ENCODE measurements at places on chromosomes 2 and 18. TPM values are rescaled to one million over a fixed set of nuclear protein-coding genes. Genes with fewer than 3 reads are reported as not detected.

HNRNPA3 gene
- 397 TPM for total RNA-seq

DSEL gene
- 2.7 TPM for total RNA-seq

IL18RAP gene
- not detected for total RNA-seq

ALS2 gene
- total RNA-seq = 36.1 TPM

DSG2 gene
- 18.4 TPM for total RNA-seq

DNA sequence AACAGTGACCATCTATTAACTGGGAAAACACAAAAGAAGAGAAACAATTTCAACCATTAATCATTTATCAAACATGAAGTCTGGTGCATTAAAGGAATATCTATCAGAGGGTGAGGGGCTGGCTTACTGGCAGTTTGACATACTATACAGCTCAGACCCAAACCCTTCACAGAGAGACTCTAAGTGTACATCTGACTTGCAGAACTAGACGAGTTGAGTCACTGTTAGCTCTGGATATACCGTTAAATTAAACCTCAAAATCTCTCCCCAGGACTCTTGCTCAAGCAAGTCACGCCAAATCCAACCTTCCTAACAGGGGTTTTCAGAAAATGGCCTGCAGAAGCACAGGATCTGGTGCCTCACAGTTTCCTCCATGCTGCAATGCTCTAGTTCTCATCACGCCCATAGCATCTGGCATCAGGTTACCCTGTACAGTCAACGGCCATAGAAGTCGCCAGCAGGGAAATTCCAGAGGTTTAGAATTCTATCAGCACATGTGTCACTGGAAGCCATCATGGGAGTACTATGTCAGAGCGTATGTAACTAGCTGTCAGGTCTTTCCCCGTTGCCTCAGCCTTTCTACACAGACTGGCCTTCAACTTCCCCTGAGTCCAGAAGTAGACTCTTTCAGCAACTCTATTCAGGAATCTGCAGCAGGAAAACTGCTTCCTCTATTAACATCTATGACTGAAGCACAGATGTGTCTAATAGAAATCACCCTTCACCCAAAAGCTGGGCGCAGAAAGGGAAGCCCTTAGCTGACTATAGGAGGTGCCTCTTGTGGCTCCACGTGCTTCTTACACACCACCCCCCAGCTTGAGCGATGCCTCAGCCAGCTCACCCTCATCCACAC, 9.3 kb downstream of the TGOLN2 start:
- no peak for DNase-seq

DNA sequence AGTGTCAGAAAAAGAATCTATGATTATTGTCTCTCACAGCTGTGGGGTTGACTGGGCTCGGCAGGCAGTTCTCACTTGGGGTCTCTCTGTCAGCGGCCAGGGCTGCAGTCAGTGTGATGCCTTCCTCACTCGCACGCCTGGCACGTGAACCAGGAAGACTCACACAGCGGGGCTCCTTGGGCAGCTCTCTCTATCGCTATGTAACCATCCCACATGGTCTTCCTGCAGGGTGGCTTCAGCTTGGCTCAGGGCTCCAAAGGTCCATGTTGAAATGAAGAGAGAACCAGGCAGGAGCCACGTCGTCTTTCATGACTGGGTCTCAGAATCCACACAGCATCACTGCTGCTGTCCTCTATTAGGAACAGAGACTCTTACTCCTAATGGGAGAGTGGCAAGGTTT, 30.6 kb upstream of the SLC1A4 start:
- DNase-seq = no peak

GRCh38 chr18:23332356-23332755, 120.7 kb upstream of the RIOK3 start:
- DNase-seq = no peak

All from neural crest cell (in vitro differentiated cells).